ENCODE measurements at places on chromosomes 4 and X.

DNA sequence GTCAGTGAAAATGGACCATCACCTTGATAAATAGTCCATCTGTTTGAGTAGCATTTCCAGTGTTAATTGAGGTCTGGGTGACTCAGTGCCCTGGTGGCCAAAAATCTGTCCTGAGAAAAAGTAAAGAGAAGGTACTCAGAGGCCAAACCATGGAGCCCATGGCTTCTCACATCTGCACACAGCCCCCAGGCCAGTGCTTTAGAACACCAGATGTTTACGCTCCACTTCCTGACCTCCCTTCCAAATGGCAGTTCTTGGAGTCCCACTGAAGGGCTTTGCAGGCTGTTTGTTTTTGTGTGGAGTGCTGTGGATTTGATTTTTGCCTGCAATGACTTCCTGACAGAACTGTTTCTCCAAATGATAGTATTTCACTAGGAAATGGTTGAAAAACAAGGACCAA lies 60.2 kb upstream of the GPC4 start:
- no peak for DNase-seq

- no peak for DNase-seq
Observed at GRCh38 chrX:25156323-25156722, 140.6 kb upstream of the ARX start.

- DNase-seq: no peak
Observed at GRCh38 chrX:3627594-3627993, 85.9 kb downstream of the PRKX start.

- no peak for DNase-seq
Observed at GRCh38 chr4:67638136-67638535, 62.8 kb downstream of the UBA6 start.

GRCh38 chrX:68589372-68589753 lies 58.1 kb upstream of the STARD8 start:
- no peak for DNase-seq

DNA sequence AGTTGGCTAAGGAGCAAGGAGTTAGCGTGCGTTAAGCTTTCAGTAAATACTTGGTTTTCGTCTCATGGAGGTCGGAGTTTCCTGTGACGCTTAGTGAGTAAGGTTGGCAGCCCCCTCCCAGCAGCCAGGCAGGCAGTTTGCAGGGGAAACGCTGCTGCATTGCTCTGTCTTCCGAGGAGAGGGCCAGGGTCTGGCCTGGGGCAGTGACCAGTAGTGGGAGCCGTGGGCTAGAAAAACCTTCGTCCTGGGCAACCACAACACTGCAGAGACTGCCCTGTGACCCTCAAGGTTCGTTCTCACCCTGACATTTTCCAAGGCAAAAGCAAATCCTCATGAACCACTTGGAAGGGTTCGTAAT lies 432 bp downstream of the TMEM175 start:
- DNase-seq: no peak

- DNase-seq: no peak
Observed at GRCh38 chrX:7115557-7115956, 32.0 kb upstream of the STS start.
